ENCODE measurements at places on chromosomes 5 and 9. TPM values are rescaled to one million over a fixed set of nuclear protein-coding genes. Genes with fewer than 3 reads are reported as not detected.

The LARP1 gene
- 230 TPM for total RNA-seq

The PDE6A gene
- total RNA-seq: not detected

The AIF1L gene
- 118 TPM for total RNA-seq

The SGCD gene
- 0.33 TPM for total RNA-seq

The OLFML2A gene
- total RNA-seq: 0.14 TPM

GRCh38 chr9:135468854-135469521 lies 10.6 kb upstream of the PPP1R26 start:
- DNase-seq: no peak
- H3K4me3 ChIP-seq: no peak overlapping the region
- H3K4me1 ChIP-seq: peaks cover 12% of the 10 kb centered on the region
- H3K27me3 ChIP-seq: no peaks in the 10 kb centered on the region

DNA sequence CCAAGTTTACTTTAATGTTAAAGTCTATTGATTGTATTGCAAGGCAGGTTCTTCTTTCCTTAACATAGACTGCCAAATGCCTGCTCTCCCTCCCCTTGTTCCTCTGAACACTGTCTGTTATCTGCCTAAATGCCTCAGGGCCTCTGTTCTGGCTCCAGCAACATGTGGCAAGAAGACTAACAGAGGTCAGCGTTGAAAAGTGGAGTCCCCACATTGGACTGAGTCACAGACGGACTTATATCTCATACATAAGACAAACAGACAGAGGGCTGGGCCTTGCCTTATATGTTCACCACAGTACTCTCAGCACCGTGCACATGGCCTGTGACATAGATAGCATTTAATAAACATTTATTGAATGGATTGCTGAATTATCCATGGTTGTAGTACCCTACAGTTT lies 91.4 kb downstream of the TSSK1B start:
- peaks cover 5% of the 10 kb centered on the region for H3K4me1 ChIP-seq
- no peak for DNase-seq
- H3K27ac ChIP-seq: no peak overlapping the region
- H3K27me3 ChIP-seq: no peaks in the 10 kb centered on the region

GRCh38 chr9:27471789-27472188 lies 52.3 kb upstream of the IFNK start:
- H3K4me3 ChIP-seq: no peak overlapping the region
- H3K27me3 ChIP-seq: no peaks in the 10 kb centered on the region
- peaks cover 10% of the 10 kb centered on the region for H3K36me3 ChIP-seq
- H3K4me1 ChIP-seq: peaks cover 72% of the 10 kb centered on the region

GRCh38 chr9:96172797-96173196 lies 129.2 kb downstream of the HSD17B3 start:
- peaks cover 83% of the 10 kb centered on the region for H3K27me3 ChIP-seq
- H3K36me3 ChIP-seq: no peaks in the 10 kb centered on the region
- peaks cover 28% of the 10 kb centered on the region for H3K4me1 ChIP-seq
- no peak for DNase-seq
- H3K4me3 ChIP-seq: no peak overlapping the region
- no peak overlapping the region for H3K27ac ChIP-seq

DNA sequence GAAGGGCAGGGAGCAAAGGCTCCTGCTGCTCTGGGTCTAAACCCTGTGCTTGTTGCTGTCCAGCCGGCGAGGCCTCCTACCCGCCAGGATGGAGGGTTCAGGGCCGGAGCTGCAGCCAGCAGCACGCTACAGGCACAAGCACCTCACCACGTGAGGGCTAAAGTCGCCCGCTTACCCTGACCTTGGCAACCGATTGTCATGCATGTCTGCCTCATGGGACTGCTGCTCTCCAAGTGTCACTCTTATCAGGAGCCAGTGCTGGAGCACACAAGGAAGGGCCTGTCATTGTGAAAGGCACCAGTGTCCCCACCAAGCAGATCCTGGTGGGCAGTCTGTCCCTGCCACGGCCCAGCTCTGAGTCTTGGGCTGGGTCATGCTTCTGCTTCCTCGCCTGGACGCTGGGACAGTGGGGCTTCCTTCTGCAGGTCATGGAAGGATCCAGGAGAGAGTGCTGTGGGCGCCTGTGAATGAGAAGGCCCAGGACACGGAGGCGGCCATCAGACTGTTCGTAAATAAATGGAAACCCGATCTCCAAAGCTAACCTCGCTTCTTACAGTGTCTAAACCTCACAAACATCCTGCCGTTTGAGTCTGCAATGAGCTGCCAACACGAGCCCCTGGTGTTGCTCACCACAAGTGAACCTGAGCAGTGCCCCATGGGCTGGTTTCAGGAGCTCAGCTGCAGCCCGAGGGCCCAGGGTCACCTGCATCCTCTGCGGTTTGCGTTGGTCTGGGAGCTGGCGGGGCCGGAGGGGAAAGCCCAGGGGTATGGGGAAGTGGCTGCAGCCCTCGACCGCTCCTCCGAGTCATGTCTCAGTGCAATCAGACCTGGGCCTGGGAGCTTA lies 58.2 kb upstream of the RXRA start:
- H3K36me3 ChIP-seq: no peaks in the 10 kb centered on the region
- DNase-seq: no peak
- H3K27ac ChIP-seq: peak overlapping the region; percentile 83
- no peak overlapping the region for H3K4me3 ChIP-seq
